ENCODE measurements at places on chromosomes 7 and 10.

- no peak for DNase-seq
Observed at GRCh38 chr7:37394158-37394557, 54.5 kb downstream of the ELMO1 start.

DNA sequence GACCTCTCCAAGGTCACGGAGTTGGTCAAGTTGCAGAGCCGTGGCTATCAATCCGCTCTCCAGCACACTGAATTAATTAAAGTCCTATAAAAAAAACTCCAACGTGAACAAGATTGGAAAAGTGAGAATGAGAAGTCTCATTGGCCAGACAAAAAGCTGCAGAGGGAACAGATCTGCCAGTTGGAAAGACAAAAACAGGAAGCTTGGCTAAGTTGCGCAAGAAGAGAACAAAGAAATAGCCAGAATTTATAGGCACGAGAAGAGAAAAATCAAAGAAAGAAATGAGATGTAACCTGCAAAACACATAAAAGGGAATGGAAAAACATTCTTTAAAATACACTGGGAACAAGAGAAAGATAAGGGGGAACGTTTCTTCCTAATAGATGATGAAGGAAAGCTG, 45.7 kb upstream of the CRTAC1 start:
- DNase-seq = no peak

DNA sequence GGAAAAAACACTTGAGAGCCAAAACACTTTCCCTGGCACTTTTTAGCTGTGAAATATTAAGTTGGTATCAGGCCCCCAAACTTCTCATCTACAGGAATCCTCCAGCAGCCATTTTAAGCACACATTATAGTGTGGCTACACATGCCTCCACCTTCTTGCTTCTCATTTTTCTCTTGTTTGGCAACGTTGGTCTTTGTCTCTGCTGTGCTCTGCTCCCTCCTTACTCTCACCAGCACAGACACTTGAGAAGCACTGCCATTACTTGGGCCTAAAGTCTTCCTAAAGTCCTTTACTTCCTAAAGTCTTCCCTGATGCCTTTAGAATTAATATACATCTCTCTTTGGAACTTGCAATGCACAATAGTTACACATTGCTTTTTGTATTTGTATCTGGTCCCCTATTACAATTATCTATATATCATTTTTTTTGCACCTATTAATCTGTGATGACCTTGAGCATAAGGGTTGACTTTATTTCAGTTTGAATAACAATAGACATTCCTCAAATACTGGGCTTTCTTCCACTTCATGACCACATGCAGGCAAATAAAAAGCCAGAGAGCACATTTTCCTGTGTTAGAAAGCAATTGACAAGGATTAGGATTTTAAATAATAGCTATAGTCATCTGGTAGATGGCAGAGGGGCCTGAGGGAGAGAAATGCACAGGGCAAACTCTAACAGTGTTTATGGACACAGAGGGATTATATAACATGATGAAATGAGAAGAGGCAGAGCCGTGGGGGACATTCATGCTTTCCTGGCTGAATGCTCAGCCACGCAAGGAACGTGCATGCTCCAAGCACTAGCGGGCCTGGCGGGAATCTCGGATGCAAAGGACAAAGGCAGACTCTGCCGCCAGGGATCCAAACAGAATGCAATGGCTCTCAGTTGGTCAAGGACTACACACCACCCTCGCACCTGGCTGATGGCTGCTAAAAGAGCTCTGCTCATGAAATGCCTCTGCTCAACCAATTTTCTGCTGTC, 99.3 kb downstream of the CDC14C start:
- no peak for DNase-seq

GRCh38 chr7:21585070-21585724, 42.4 kb downstream of the DNAH11 start:
- no peak for DNase-seq

- no peak for DNase-seq
Observed at GRCh38 chr10:6465437-6465836, 114.6 kb downstream of the PRKCQ start.

GRCh38 chr7:1928645-1929348, 258.7 kb downstream of the ELFN1 start:
- DNase-seq = no peak

- no peak for DNase-seq
Observed at GRCh38 chr7:108660465-108660864, 90.8 kb downstream of the DNAJB9 start.

DNA sequence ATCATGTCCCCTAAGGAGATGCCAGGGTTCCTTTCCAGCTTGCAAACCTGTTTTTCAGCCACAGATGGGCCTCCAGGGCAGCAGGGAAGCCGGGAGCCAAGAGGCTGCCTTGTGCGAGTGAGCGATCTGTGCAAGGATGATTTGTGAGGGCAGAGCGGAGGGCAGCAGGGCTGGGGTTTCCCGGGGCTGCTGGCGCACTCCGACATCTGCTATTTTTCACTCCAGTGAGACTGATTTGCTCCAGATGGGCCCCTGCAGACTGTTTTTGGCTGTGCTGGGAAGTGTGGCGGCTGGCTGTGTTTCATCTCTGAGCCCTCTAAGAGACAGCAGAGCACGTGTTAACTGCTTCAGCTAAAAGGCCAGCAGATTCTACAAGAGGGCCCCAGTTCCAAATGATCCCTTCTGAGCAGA, 466.2 kb downstream of the TYW1 start:
- no peak for DNase-seq

- no peak for DNase-seq
Observed at GRCh38 chr10:97065128-97065527, 120.6 kb downstream of the SLIT1 start.

GRCh38 chr7:36440880-36441279, 51.2 kb downstream of the ANLN start:
- DNase-seq = no peak

- peak; percentile 8 for DNase-seq
Observed at GRCh38 chr7:151705636-151706276, 171.2 kb downstream of the PRKAG2 start.

DNA sequence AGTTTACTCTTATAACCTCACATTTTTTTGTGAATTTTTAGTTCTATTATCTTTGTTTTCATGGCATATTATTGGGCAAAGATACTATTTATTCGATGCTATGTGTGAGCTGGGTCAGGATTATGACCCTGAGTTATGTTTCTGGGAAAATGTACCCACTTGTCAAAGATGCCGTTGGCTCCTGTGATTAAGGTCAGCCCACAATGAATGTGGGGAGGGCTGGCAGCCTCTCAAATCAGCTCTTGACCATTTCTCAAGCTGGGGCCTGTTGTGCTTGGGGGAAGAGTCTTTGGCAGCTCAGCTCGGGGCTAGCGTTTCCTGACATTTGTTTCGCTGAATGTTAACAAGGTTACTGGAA, 97.5 kb downstream of the TCF7L2 start:
- DNase-seq = no peak

GRCh38 chr10:88091490-88092061, 228.2 kb downstream of the PTEN start:
- peak; percentile 48 for DNase-seq

DNA sequence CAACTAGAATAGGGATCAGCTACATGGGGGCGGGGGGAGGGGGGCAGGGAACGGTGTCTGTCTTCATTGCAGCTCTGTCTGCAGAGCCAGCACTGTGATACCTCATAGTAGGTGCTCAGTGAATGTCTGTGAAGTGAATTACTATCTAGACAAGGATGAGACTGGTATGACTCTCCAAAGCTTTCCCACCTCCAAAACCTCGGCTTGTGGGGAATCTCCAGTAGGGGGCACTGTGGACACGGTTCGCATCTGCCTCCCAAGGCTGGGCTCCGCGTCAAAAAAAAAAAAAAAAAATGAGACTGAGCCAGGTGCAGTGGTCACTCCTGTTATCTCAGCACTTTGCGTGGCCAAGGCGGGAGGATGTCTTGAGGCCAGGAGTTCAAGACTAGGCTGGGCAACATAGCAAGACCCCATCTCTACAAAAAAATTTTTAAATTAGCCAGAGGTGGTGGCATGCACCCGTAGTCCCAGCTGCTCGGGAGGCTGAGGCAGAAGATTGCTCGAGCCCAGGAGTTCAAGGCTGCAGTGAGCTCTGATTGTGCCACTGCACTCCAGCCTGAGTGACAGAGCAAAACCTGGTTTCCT, 9.6 kb downstream of the TRIM56 start:
- DNase-seq = no peak

- DNase-seq = no peak
Observed at GRCh38 chr10:100749309-100750217, 4.2 kb downstream of the PAX2 start.

DNA sequence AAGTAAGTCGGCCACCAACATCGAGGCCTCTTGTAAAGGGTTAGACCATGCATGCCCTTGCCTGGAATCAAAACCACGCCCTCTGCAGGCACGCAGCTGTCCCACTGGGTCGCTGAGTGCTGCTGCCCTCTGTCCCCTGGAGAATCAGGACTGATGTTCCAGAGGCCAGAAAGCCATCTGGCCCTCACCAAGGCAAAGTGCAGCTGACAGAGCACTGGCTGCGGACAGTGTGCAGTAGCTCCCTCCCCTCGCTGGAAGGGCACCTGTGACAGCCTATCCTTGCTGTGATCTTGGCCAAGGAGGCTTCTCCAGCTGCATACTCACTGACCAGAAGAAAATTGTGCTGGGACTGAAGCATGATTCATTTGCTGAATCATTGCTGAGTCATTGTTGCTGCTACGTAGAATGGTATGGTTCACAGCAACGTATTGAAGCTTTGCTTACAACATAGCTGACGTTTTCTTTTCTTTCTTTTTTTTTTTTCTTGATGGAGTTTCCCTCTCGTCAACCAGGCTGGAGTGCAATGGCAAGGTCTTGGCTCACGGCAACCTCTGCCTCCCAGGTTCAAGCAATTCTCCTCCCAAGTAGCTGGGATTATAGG, 30.4 kb downstream of the DDC start:
- DNase-seq = no peak

DNA sequence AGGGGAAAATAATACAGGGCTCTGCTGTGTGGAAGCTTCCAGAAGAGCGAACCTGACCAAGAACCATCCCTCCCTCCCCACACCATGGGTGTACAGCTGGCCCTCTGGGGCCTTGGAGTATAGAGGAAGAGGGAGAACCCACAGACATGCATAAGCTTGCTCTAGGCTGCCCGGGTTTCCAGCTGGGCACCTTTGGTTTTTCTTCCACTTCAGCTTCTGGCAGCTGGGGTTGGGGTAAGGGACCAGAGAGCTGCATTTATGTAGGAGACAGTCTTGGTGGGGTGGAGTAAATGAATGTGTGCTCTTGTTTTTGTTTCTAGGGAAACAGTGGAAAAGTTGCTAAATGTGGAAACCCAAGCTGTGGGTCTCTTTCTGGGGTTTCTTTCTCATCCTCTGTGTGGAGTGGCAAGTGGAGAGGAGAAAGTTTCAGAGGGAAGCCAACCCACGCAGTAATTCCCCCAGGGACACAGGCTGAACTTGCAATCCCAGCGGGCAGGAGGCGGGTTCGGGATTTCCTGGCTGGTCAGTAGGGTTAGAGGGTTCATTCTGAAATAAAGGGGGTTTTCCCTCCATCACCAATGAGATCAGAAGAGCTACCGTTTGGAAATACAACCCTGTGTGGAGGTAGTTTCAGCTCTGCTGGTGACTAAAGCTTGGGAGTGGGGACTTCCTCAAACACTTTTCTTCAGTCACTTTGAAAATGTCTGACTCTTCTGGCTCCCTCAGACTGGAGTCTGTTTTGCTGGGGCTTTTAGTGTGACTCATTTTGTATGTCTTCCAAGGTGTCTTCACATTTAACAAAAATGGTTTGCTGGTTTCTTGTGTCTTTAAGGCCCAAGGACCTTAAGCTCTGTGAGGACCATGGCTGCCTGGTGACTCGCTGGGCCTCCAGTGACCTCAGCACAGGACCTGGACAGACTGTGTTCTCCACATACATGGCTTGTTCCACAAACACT, 22.2 kb upstream of the SRGN start:
- no peak for DNase-seq

DNA sequence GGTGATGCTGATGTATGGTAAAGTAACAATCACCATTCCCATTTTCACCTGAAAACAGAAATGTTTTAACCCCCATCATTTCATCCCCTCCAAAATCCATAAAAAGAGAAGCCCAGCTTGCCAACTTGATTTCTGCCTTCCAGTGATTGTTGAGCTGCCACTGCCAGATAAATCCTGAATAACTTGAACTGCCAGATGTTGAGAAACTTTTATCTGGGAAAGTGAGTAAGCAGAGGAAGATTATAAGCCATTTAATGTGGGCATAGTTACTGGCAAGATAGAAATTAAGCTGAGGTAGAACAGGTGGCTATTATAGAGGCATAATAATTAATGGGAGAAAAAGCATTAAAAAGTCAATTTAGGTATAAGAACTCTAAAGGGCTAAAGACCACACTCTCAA, 534.1 kb downstream of the ANKRD7 start:
- DNase-seq = no peak

- no peak for DNase-seq
Observed at GRCh38 chr7:128167042-128167701, 73.9 kb upstream of the LEP start.

DNA sequence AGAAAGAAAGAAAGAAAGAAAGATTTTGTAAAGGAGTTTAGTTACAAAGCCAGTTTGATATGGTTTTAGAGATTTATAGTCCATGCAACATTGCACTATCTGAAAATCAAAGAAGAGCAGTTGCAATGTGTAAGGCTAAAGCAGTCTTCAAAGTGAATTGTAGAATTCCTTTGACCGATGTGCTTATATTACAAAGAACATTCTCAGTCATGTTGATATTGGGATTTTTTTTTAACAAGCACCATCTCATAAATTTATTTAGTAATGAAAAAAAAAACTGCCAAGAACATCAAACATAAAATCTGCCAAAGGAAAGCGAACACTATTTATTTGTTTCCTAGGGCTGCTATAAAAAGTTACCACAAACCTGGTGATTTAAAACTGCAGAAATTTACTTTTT, 133.3 kb downstream of the DGKB start:
- no peak for DNase-seq

DNA sequence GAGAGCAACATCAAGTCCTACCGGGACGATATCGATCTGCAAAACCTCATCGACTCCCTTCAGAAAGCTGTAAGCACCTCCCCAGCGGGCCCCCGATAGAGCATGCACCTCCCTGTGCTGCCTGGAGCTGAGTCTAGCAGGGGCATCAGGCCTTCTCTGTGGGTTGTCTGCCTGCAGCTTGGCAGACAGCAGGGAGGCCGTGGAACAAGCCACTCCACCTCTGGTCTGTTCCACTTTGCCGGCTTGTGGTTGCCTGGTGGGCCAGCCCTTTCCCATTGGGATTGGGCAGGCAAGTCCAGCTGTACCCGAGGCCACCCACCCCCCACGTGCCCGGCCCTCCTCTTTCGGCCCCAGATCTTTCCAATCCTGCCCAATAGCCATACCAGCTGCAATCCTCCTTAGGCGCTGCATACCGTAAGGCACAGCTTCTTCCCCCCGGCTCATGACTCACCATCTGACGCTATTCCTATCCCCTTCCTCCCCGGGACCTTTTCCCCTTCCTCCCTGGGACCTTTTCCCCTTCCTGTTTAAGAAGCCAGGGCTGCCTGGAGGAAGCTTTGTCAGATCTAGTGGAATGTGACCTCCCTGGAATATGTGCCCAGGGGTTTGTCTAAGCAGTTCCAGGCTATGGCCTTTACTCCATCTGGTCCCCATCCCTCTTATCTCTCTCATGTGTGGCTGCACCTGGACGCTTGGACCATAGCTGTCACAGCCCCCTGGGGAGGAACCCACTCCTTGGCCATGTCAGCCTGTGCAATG, 28.1 kb upstream of the SH2D4B start:
- DNase-seq = no peak

Measured in T-cell (primary cell).